ENCODE measurements at places on chromosomes 1 and 21.

DNA sequence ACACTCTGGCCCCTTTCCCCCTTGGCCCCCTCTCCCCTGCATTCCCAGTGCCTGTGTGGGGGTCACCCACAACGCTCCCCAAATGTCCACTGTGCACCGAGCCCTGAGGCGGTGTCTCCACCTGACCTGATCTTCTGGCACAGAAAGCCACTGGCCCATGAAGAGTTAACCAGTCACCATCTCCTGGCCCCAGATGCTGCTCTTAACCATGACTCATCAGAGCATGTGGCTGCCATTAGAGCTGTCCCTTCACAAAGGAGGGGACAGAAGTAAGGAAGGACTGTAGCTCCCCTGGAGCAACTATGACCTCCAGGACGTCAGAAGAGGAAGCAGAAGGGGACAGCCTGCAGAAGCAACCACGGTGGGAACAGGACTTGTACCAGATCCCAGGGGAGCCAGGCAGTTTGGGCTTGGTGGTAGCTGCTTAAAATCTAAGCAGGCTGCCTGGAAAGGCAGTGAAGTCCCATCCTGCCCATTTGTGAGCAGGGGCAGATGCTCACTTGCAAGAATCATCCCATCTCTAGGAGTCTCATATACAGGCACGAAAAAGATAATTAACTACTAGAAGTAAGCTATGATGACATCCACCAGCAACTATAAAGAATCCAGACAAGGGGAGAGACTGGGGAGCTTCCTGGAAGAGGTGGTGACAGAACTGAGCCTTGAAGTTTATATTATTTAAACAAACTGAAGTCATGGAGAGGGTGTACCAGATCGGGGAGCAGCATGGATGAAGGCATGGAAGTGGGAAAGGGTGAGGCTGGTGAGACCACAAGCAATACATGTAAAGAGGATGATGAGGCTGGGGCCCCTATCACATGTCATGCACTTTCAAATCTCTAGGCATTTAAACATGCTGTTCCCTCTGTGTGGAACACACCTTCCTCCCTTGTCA lies 1.1 kb upstream of the TTC39A start:
- no peak for DNase-seq

DNA sequence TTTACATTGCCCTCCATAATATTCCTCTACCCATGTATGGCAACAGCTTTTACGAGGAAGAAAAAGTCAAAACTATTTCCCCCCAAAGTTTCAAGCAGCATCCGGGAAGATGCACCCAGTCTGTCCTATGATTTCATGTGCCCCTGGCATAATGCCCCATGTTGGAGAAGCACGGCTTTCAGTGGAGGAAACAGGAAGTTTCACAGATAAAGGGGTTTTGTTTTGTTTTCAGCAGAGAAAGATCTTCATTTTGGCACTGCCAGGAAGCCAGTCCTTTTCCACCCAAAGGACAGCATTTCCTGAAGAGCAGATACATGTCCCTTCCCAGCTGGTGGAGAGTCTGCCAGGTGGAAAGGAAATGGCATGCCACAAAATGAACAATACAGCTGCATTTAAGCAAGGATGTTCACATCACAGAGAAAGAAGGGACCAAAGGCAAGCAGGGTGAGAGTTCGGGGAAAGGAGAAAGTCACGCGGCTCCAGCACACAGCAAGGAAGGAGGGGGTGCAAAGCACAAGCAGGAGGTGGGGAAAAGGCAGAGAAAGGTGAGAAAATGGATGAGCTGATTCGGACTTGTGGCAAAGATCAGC lies 95.3 kb upstream of the HIVEP3 start:
- no peak for DNase-seq

DNA sequence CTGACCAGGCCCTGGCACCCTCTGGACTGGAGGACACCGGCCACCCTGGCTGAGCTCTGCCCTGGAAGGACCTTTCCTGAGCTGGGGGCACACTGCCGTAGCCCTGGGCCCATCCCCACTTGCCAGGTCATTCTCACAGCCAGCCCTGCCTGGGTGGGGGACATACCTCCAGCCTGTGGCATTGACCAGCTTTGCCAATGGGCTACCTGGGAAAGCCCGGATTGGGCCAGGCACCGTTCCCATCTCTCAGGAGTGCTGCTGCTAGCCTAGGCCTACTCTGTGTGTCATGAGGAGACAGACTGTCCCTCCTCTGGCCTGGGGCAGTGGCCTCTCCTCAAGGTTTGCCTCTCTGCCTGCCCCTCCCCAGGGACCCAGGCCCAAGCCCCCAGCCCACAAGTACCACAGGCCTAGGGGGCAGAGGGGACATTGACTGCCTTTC lies 40.0 kb downstream of the COQ8A start:
- DNase-seq: no peak

- DNase-seq: no peak
Observed at GRCh38 chr1:154952664-154953063, 3.2 kb downstream of the PBXIP1 start.

DNA sequence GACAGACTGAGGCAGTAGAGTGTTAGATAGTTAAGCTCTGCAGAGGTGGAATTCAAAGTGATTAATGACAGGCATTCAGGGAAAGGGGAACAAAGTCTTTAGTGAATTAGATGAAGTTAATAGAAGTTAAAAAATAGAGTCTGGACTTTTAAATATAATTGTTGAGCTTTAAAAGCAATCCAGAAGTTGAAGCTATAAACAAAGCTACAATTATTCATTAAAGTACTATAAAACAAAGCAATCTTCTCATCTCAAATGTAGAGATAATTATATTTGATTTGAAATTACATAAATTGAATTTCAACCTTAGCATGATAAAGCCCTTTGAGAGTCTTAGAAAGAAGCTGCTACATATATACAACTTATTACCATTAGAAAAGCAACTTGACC lies 710.6 kb downstream of the MRPL39 start:
- no peak for DNase-seq

GRCh38 chr1:183572721-183573120 lies 17.5 kb downstream of the NCF2 start:
- DNase-seq: no peak

All from LNCaP clone FGC (cell line).